Stimulated activated CD8-positive, alpha-beta memory T cell treated with anti-CD3 and anti-CD28 coated beads, Interleukin-2, amount 100 ng/mL, for 48 hours (primary cell): ENCODE measurements at places on chromosomes 1 and 21.

- no peak for DNase-seq
Measured at GRCh38 chr1:182330303-182330702, 61.3 kb downstream of the GLUL start.

GRCh38 chr1:93692451-93692861, 10.8 kb upstream of the BCAR3 start:
- no peak for DNase-seq

GRCh38 chr1:104856518-104856917, 1106.8 kb downstream of the AMY1C start:
- DNase-seq, result no peak

DNA sequence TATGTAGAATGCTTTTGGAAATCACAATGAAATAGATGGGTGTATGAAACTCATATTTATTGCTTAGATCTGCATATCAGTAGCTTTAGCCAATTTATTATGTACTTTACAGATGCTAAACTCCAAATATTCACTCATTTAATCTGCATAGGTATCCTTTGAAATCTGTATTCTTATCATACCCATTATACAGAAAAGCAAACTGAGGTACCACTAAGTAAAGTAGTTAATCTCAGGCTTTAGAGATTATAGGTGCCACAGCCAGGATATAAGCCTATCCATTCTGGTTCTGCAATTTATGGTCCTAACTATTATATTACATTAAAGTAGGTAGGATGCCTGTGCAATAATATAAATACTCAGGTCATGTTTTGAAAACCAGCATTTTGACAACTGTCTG, 369.4 kb downstream of the NCAM2 start:
- DNase-seq, result no peak

GRCh38 chr1:41342774-41343355, 18.4 kb upstream of the FOXO6 start:
- DNase-seq, result no peak

GRCh38 chr1:71921935-71922559, 360.3 kb downstream of the NEGR1 start:
- no peak for DNase-seq

DNA sequence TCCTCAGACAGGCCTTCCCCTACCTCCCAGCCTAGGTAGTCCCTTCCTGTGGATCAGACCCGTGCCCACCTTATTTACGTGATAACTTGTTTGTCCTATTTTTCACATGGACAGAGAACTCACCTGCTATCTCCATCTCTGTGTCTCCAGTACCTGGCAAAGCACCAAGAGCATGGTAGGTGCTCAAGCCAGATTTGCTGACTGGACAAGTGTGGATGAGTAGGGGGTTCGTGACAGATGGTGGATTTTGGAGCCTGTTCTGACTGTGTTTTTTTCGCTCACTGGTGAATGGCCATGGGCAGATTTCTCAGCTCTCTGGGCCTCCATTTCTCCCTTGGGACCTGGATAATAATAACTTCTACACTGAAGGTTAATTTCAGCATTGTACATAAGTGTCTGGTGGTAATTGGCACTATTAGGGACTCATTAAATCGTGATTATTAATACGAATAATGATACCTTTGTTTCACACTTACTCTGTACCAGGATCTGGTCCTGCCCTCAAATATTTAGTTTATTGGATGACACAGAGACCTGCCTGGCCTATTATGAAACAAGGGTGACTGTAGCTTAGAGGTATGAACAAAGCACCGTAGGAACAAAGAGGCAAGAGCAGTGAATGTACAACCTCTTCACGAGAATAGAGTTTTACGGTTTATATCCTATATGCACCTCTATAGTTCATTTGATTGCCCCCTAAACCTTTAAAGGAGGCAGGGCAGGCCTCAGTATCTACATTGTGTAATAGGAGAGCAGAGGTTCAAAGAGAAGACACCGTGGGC, 24.5 kb upstream of the SLC26A9 start:
- DNase-seq, result no peak

DNA sequence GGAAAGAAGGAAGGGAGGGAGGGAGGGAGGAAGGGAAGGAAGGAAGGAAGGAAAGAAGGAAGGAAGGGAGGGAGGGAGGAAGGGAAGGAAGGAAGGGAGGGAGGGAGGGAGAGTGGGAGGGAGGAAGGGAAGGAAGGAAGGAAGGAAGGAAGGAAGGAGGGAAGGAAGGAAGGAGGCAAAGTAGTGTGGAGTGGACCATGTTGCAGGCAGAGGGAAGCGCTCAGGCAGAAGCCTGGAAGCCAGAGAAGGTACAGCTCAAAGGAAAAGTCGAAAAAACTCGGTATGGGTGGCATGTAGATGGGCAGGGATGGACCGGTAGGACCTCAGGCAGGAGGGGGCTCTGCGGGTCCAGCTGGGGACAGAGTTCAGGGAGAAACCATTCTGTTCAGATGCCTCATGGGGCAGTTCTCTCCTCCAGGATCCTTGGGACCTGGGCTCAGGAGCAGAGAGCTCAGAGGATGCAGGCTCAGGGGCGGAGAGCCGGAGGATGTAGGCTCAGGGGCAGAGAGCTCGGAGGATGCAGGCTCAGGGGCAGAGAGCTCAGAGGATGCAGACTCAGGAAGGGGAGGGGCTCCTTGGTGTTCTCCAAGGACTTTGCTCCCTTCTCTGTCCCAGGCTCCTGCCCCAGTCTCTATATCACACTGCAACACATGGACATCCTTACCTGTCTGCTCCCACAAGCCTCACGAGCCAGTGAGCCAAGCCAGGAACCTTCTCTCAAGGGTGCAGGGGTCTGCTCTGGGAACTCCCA, 13.6 kb upstream of the PADI3 start:
- no peak for DNase-seq

DNA sequence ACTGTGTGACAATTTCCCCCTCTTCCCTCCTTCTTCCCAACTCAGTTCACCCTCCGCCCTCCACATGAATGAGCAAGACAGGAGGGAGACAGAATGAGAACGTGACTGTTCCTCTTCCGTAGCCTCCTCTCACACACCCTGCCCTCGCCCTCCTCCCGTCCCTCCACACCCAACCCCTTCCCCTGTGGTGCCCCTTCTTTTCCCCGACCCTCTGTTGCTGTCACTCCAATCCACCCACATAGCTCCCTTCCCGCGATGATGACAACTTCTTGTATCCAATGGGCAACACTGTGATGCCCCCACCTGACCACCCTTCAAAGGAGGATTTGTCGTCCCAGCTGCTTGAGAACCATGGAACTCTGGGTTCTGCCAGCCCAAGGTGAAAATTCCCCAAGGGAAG, 41.4 kb upstream of the COX20 start:
- no peak for DNase-seq

DNA sequence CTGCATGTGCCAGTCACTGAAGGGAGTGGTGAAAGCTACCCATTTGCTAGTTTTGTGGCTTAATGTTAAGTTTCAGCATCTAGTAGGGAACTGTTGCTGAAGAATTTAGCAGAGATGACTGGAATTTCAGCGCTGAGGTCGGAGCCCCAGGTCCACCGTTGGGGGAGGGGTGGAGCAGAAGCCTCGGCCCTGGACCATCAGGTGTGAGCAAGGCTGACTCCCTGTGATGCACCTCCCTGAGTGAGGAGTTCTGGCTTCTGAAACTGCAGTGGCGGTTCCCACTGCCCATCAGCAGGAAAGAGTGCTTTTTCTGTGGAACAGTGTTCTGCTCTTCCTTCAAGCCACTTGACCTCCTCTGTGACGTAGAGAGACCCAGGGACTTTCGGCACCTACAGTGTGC, 1.3 kb downstream of the NOS1AP start:
- DNase-seq, result no peak

DNA sequence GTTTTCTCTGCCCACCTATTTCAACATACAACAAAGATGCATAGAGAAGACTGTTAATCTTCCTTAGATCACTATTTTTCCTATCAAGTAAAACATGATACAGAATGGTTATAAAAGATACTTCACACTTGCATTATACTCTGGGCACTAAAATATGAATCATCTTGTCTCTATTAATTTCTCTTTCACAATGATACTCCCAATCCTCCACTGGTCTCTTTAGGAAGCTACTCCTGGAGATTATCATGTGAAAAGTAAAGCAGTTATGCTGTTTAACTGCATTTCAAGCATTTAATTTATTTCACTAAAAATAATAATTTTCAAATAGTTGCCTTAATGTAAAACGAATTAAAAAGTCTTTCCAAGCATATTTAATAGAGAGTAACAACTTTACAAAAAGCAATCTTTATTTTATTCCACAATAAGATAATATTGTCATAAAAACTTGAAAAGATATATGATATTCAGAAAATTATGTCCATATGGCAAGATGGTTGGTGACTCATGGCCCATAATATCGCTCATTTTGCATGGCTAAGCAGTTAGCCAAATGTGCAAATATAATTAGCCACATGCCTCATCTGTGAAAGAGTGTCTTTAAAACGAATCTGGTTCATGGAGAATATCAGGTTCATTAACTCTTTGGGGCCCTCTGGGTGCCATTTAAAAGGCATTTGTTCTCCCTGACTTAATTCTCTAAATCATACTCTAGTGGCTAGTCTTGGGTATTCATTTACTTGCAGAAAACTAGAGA, 1569.0 kb upstream of the B3GALT2 start:
- no peak for DNase-seq

GRCh38 chr1:172004671-172005070, 163.4 kb downstream of the DNM3 start:
- DNase-seq, result no peak
